ENCODE measurements at places on chromosomes 13 and 19.

GRCh38 chr19:33204136-33204973 is 10.2 kb downstream of the LRP3 start:
- DNase-seq: no peak

GRCh38 chr13:27522847-27523246 is 72.5 kb upstream of the MTIF3 start:
- no peak for DNase-seq

DNA sequence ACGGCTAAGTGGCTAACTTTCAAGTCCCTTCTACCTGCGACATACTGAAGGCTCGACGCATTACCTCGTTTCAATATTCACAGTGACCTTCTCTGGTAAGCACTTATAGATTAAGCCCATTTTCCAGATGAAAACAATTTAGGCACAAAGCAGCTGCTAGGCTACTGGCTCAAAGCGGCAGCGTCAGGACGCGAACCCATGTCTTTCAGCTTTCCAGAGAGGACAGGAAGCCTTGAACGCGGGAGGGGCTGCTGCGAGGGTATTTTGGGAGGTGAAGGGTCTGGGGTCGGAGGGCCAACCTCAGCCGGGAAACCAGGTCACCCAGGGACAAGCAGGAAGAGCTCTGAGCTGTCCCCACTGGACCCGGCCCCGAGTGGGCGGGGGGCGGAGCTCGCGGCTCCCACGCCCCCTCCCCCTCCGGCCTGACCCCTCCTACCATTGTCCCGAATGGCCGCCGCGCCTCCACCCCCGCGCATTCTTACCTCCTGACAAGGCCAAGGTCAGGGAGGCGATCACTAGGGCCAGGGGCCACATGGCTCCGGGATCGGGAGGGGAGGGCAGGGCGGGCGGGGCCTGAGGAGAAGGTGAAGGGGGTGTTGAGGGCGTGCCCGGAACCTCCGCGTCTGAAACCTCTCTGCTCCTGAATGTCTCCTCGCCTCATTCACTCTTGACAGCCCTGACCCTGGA is at the start of gene KLK13:
TSS of gene KLK13 (minus strand) at position 559 of the 687 bp plus-strand sequence. CDS start at position 534, 25 bp downstream.
- DNase-seq: no peak

GRCh38 chr19:47523473-47523872 is 8.6 kb upstream of the NAPA start:
- no peak for DNase-seq

GRCh38 chr13:95335667-95336066 is 34.4 kb upstream of the ABCC4 start:
- no peak for DNase-seq

DNA sequence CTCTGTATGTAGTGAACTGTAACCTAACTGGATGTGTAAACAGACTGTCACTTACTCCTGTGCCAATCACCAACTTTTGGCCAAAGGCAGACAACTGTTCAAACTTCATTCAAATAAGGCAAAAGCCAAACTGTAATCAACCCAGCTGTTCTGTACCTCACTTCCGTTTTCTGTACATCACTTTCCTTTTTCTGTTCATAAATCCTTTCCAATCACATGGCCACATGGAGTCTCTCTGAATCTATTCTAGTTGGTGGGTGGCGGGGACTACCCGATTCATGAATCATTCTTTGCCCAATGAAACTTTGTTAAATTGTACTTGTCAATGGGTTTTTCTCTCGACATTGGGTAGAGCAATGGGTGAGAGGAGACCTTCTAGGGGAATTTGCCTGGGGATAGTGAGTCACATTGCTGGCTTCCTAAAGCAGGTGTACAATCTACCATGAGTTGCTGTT is 178.3 kb upstream of the RFC3 start:
- peak; percentile 59 for DNase-seq

DNA sequence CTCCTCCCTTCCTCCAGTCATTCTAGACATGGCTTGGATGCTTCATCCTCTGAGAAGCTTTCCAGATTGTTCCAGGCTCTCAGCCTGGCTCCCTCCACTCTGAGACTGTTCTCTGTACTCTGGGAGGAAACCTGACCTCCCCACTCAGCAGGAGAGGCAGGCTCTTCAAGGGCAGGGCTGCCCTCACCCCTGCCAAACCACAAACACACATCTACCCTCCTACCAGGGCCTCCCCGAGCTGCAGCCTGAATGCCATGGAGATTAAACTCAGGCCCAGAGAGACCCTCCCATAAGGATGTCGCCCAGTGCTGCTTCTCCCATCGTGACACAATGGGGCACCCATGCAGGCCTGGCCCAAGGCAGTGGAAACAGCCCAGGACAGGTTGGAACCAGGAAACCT is 16.2 kb downstream of the NUMBL start:
- no peak for DNase-seq
